Daoy (cell line): ENCODE measurements at places on chromosomes 7 and 10. TPM values are rescaled to one million over a fixed set of nuclear protein-coding genes. Genes with fewer than 3 reads are reported as not detected.

Gene GARIN1A
- 0.74 and 0.80 TPM in 2 replicates for total RNA-seq

Gene ZNF853
- total RNA-seq: 0.86 and 1.1 TPM in 2 replicates

Gene TMEM176B
- 3.3 TPM in 1 of 2 replicates, not detected in the other for total RNA-seq

Gene LIPK
- total RNA-seq: not detected in 2 replicates
